ENCODE measurements at places on chromosomes 3 and 15.

GRCh38 chr15:78872972-78873792, 492 bp downstream of the MORF4L1 start:
- DNase-seq: peak; percentile 86

GRCh38 chr3:110164632-110165369, 827.5 kb upstream of the DPPA4 start:
- no peak for DNase-seq

- DNase-seq: no peak
Observed at GRCh38 chr3:3636815-3637214, 162.4 kb upstream of the LRRN1 start.

DNA sequence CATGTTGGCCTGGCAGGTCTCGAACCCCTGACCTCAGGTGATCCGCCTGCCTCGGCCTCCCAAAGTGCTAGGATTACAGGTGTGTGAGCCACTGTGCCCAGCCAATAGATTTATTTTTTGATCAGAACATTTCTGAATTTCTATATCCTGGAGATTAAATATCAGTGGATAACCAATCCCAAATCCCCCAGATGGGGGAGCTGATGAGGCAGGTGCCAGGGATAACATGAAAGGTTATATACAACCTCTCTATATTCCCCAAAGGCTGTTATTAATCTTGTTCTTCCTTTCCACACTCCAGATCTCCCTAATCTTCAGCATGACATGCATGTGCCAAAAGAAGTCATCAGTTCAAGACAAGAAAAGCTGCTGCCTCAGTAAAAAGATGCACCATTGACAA, 112.3 kb downstream of the WDR76 start:
- DNase-seq: peak; percentile 33

GRCh38 chr3:54988838-54989630, 61.2 kb upstream of the LRTM1 start:
- no peak for DNase-seq

DNA sequence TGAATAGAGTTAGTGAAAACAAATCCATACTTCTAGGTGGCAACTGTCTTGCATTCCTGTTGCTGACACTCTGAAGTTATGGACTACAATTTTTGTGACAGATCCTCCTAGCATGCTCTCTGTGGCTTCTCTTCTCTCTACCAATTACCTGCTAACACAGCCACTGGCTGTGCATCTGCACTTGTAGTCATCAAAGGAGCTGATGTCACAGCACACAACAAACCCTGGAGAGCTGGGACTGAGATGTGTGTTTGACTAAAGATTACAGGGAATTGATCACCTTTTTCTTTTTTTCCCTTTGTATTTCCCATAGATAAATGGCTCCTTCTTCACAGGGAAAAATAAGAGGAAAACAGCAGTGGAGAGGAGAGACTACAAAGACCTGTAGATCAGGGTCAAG, 278.4 kb upstream of the CCDC54 start:
- DNase-seq: no peak

DNA sequence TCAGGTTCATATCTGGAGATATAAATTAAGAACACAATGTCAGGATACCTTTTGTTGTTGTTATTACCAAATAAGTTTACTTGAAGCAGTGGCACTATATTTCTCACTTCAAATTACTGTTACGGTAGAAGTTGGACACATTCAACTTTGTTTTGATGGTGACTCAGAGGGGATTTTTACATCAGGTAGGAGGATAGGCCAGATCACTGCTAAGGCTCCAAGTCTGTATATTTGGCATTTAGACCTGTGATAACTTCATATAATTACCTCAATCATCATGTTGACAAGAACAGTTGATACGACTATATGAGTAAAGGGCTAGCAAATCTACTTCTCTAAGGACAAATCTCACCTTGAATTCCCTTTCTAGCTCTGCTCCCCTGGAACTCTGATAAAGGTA, 15.6 kb downstream of the LZTFL1 start:
- DNase-seq: no peak

GRCh38 chr15:31300981-31301672, 25.5 kb upstream of the KLF13 start:
- no peak for DNase-seq

DNA sequence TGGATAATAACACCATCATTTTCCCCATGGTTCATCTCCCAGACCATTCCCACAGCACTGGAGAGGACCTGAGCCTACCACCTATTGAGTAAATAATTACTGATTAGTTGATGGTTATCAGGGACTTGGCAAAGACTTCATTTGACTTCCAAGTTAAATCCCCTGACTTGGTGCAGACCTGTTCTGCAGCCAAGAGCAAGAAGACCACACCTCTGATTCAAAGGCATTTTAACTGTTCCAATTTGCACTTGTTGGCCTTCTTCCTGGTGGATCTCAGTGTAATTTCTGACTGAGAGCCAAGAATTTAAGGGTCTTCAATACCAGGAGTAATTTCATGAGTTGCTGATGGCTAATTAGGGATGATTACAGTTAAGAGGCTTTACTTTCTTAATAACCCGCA, 24.0 kb downstream of the THSD4 start:
- DNase-seq: no peak

GRCh38 chr3:52774901-52775864, 2.2 kb upstream of the ITIH1 start:
- no peak for DNase-seq

GRCh38 chr3:69260216-69260787, 125.6 kb downstream of the FRMD4B start:
- DNase-seq: no peak

GRCh38 chr15:41982133-41982930, 10.0 kb upstream of the EHD4 start:
- no peak for DNase-seq

- no peak for DNase-seq
Observed at GRCh38 chr15:69501456-69501855, 48.8 kb downstream of the RPLP1 start.

- peak; percentile 52 for DNase-seq
Observed at GRCh38 chr15:98904544-98904943, 103.0 kb downstream of the PGPEP1L start.

DNA sequence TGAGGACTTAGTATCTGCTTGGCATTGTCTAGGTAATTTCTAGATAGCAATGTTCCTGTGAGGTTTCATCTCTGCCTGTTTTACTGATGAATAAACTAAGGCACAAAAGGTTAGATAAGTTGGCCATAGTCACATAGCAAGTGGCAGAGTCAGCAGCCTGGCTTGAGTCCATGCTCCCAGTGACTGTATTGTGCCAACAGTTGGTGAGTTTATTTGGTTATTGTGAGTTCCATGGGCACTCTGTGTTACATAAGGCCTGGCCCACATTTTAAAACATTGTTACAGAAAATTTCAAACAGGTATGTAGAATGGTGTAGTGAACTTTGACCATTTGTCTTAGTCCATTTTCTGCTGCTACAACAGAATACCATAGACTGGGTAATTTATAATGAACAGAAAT, 15.2 kb downstream of the MCM2 start:
- no peak for DNase-seq

GRCh38 chr3:12884186-12884680, 42.9 kb upstream of the RPL32 start:
- no peak for DNase-seq

DNA sequence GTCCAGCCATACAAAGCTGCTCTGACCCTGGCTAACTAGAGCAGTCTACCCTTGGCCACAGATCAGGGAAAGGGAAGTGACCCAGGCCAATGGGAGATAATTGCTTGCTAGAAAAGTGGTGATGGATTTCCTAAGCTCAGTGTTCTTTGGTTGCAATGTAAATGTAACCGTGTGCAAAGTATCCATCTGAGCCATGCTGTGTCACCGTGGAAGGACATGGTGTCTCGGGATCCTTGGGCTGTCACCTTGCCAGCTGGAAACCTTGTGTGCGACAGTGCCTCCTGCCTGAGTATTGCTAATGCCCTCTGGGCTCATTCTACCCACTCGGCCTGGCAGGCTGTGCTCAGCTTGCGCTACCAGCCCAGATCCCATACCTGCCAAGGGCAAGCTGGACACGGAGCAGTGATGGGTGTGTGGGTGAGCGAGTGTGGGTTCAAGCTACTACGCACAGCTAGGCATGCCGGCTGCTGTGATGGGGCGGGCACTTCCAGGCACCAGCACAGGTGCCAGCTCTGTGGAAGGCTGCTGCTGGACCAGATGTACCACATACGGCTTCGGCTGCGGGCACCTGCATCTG, 10.7 kb upstream of the SIAH2 start:
- no peak for DNase-seq

DNA sequence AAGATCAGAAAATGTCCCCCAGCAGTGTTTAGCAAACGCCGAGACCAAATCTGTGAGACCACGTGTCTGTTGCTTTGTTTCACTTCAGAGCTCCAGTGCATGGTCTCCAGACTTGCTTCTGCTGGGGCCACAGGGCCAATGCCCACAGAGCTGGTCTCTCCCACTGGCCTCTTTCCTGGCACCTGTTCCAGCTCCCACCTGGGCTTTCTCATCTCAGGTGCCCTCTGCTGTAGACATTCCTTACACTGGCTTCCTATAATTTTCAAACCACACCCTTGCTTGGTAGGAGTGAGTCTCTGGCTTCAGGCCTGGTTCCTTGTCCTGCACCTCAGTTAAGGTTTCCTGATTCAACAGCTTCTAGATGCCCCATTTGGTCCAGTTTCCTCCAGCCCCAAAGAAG, 243.1 kb downstream of the ADAMTS17 start:
- DNase-seq: no peak

- peak; percentile 22 for DNase-seq
Observed at GRCh38 chr3:29281344-29282241, 722 bp downstream of the RBMS3 start.

GRCh38 chr15:92846741-92847140, 53.4 kb upstream of the CHD2 start:
- DNase-seq: no peak

DNA sequence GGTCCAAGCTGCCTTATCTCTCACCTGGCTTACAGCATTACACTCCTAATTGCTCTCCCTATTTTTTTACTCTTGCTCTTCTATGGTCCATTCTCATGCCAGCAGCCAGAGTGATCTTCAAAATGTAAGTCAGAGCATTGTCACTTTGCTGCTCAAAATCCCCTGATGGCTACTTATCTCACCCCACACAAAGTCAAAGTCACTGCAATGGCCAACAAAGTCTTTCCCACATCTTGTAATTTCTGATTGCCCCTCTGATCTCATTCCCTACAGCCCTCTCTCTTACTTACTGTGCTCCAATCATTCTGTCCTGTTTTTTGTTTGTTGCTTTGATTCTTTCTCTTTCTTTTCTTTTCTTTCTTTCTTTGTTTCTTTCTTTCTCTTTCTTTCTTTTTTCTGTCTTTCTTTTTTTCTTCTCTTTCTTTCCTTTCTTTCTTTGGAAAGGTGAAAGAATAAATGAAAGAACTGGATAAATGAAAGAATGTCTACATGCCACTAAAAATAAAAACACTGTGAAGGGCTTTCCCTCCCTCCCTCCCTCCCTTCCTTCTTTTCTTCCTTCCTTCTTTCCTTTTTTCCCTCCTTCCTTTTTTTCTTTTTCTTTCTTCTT, 34.9 kb upstream of the TIPARP start:
- DNase-seq: no peak

DNA sequence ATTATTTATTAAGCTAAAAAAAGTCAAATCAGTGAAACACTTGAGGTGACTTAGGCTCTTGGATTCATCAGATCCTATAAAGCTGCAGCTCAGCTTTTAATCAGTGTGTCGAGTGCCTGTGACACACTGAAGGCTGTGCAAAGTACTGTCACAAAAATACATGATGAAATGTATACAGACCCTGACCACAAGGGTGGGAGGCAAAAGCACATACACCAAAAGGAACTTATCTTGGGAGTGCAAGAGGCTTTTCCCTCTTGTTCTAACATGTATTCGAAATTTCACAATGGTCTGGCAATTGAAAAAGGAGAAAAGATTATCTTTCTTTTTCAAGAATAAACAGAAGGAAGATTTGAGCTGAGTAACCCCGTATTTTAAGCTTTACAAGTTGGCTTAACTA, 35.9 kb downstream of the VGLL4 start:
- DNase-seq: no peak

GRCh38 chr3:25662736-25663320, 1.9 kb downstream of the TOP2B start:
- DNase-seq: no peak

All from GM10248 (cell line).